Astrocyte of the spinal cord (primary cell): ENCODE measurements at places on chromosomes 4 and X.

- no peak for DNase-seq
Measured at GRCh38 chrX:17923546-17923945, 62.4 kb upstream of the RAI2 start.

- no peak for DNase-seq
Measured at GRCh38 chrX:55074851-55075467, at the start of gene PAGE2B. PAGE2B (plus strand) TSS chrX:55075030; CDS start chrX:55076042, 1,012 bp downstream.

- no peak for DNase-seq
Measured at GRCh38 chr4:109294006-109294405, 8.5 kb downstream of the COL25A1 start.

- DNase-seq: peak; percentile 67
Measured at GRCh38 chrX:72308566-72309296, 3.0 kb upstream of the CITED1 start.

DNA sequence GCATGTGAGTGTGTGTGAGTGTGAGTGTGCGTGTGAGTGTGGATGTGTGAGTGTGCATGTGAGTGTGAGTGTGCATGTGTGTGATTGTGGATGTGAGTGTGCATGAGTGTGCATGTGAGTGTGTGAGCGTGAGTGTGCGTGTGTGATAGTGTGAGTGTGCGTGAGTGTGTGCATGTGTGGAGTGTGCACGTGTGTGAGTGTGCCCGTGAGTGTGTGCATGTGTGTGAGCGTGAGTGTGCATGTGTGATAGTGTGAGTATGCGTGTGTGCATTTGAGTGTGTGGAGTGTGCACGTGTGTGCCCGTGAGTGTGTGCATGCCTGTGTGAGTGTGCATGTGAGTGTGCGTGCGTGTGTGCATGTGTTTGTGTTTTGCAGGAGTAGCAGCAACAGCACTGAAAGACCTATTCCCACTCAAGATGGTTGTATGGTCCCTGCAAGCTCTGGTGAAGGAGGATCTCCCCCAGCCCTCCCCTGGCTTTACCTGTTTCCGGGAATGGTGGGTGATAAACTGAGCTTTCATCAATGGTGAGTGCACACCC lies 30.7 kb upstream of the HELT start:
- DNase-seq: no peak

DNA sequence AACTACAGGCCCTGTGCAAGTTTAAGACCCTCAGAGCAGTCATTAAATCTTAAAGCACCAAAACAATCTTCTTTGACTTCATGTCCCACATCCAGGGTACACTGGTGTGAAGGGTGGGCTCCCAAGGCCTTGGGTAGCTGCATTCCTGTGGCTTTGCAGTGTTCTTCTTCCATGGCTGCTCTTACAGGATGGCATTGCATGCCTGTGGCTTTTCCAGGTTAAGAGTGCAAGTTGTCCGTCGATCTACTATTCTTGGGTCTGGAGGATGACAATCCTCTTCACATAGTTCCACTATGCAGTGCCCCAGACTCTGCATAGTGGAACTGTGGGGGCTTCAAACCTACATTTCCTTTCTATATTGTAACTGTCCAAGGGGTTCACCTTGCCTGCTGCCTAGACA lies 494.5 kb downstream of the CFAP47 start:
- DNase-seq: no peak

- no peak for DNase-seq
Measured at GRCh38 chr4:40307627-40308497, 27.3 kb upstream of the CHRNA9 start.

GRCh38 chr4:1309261-1310010 lies 19.7 kb downstream of the MAEA start:
- peak; percentile 91 for DNase-seq

- peak; percentile 29 for DNase-seq
Measured at GRCh38 chr4:40264497-40264896, 67.7 kb downstream of the RHOH start.

GRCh38 chr4:188023682-188024081 lies 28.1 kb downstream of the ZFP42 start:
- DNase-seq: no peak

- no peak for DNase-seq
Measured at GRCh38 chr4:53005149-53005546, 143.0 kb downstream of the RASL11B start.

DNA sequence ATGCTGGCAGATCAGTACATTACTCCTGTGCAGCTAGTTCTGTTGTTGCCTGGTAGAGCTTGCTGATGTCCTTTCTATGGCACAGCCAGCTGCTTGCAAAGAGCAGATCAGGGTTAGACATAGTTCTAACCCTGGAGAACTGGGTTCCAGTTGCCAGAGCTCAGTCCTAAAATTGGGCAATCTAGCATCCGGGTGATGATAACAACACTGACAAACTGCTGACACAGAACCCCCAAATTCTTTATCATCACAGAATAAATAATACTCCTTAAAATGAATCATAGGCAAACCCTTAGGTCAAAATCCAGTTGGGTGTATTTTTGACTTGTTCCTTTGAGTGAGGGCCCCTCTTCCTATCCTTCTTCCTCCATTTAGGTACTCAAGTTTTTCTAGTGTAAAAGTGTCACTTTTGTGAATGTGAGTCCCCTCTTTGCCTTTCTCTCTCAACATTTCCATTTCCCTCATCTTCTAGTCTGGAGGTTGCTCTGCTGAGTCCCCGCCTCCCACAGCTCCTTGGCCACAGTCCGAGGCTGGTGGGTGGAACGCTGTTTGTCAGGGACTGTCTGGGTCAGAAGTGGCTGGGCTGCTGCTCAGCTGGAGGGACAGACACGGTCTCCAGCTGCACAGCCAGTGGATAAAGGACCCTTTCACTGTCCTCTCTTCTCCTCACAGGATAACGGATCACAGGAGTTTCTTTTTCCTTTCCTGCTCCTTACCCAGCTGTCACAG lies 93.6 kb upstream of the RASGEF1B start:
- peak; percentile 8 for DNase-seq

DNA sequence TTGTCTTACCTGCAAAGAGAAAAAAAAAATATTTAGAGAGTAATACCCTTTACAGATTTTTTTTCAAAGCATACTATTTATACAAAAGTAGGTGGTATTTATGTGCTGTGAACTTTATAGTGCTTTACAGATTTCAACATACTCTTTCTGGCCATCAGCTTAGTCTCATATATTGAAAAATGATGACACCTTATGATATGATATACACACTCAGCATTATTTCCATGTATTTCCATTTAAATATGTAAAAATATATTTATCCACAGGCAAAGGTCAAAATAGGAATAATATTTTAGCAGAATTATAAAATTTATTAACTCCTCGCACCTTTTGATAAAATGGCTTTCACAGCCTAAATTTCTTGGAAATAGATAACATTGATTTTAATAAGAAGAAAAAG lies 815.8 kb upstream of the EPHA5 start:
- no peak for DNase-seq

DNA sequence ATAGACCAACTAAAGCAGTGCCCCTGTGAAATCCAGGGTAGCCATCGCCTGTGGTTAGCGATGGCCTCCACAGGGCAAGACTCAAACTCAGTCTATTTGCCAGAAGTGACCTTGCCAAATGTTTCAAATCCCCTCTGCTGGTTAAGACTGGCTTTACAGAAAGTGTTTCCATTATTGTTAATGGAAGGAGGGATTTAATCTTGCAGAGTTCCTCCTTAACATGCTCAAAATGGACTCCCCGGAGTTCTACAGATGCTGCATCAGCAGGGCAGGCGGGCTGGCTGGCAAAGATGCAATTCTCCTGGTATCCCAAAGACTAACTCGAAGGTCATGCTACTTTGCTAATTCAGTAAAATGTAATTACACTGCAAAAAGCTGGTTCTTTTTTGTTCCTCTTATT lies 313.0 kb upstream of the SLC7A11 start:
- no peak for DNase-seq

DNA sequence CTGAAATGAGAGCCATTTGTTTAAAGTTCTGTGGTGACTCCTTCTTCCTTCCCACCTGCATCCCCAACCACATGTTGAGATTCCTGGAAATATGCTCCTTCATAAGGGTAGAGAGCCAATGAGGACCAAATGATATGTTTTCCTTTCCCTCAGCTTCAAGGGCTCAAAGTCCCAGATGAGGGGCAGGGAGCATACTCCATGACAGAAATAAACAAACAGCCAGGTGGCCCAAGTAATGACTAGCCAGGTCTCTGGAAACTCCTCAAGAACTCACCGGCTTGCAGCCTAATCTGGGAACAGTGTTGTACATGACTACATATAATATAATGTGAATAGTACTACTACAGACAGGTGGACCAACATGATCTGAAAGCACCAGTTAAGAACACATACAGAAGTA lies 392.3 kb downstream of the PACRGL start:
- no peak for DNase-seq

DNA sequence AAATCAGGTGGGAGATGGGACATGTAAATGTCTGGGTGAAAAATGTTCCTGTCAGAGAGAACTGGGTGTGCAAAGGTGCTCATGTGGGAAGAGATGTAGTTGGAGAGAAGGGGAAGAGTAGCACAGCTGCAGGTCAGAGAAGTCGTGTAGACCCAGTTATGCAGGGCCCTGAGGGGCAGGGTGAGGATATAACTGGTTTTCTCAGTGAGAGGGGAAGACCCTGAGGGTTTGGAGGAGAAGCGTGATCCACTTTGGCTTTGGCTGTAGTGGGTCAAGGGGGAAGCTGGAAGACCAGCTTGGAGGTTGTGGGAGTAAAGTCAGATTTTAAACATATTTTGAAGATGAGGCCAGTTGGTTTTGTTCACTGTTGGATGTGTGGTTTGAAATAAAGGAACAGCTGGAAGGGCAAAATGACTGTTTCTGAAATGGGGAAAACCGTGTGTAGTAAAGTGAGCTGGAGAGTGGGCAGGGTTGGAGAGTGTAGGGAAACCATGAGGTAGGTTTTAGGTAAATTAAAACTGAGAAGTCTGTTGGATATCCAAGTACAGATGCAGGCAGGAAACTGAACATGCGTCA lies 44.2 kb downstream of the NAP1L5 start:
- no peak for DNase-seq

DNA sequence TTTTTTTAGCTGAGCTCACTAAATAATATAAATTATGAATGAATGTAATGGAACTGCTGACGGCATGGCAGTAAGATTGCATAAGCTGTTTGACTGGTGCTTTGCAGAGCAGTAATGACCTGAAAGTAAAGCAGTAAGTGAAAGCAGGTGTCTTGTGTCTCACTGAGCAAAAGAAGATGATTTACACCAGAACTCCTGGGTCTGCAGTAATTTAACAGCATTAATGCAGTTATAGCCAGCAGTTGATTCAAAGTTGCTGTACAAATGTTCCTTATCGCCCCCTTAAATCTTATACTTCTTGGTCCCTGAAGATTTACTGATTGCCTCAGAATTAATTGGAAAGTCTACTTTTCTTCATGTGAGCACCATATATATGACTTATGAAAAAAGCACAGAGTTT lies 187.7 kb downstream of the DCTD start:
- no peak for DNase-seq

- DNase-seq: no peak
Measured at GRCh38 chr4:47050761-47051725, 19.7 kb downstream of the GABRB1 start.

GRCh38 chrX:104310090-104310489 lies 55.4 kb upstream of the ESX1 start:
- DNase-seq: peak; percentile 49

DNA sequence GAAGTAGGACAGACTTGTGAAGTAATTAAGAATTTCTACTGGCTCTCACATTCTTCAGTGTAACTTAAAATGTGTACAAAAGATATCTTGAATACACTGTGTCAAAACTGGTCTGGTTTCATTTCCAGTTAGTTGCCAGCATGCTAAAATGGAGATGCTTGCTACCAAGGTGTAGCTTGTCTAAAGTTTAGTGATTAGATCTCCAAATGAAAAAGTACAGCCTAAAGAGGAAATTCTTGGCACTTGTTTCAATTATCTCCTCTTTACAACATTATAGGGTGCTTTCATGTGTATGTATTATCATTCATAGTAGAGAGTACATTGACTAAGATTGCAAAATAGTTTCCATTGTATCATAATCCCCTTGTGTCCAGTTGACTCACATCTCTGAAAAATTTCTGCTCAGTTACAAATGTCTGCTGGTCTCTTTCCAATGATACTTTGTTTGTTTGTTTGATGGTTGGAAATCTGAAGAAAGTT lies 97.3 kb upstream of the SPRY1 start:
- peak; percentile 74 for DNase-seq

GRCh38 chr4:726235-726787 lies 20.7 kb downstream of the PCGF3 start:
- no peak for DNase-seq

DNA sequence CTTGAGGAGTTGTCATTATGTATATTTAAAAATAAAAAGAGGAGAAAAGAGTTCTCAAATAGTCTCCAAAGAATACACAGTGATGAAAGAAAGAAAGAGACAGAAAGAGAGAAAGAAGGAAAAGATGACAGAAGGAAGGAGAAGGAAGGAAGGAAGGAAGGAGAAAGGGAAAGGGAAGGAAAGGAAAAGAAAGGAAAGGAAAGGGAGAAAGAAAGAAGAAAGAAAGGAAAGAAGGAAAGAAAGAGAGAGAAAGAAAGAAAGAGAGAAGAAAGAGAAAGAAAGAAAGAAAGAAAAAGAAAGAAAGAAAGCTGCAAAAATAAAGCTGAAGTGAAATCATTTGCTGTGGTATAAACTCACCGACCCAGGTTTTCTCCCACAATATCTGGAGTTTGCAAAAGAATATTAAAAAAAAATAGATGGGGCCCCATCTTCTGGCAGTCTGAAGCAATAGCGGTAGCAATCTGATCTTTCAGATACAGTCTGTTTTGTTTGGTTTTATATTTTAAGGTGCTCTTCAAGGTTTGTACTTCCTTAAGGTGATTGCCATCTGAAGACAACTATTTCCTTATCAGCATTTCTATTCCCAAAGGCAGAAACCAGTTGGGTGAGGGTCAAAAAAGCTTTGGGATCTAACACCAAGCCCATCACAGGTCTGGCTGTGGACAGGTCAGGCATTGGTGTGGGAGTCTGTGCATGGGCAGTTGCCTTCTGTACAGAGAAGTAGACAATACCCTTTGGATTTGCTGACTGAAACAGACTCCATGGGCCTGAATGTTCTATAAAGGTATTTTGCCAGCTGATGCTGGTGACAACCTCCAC lies 160.4 kb downstream of the CPEB2 start:
- DNase-seq: peak; percentile 65

- DNase-seq: peak; percentile 79
Measured at GRCh38 chr4:38128478-38129459, 168.6 kb downstream of the PTTG2 start.

- DNase-seq: peak; percentile 74
Measured at GRCh38 chrX:95427389-95427788, 1257.3 kb upstream of the DIAPH2 start.

GRCh38 chrX:46770000-46770816 lies 11.3 kb upstream of the SLC9A7 start:
- DNase-seq: peak; percentile 66

- DNase-seq: no peak
Measured at GRCh38 chr4:27917381-27917780, 1056.7 kb downstream of the STIM2 start.

DNA sequence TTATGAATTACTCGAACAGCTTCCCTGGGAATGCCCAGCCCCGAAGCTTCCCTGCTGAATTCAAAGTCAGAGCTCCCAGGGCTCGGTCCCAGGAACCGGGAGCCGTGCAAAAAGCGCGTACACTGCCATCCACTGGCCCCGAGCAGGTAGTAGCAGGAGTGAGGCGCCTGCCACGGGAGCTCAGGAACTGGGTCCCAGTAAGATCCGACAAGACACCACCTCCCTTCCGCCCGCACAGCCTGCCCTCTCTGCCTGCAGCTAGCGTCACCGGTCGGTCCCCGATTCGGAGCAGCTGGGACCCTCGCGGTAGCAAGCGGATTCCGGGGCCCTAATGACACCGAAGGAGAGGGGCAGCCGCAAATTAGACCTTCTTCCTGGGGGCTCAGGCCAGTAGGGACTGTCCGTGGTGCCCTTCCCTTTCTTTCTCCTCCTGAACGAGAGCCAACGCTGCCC lies 1.2 kb downstream of the CORIN start:
- DNase-seq: peak; percentile 84
